ENCODE measurements at places on chromosomes 5 and 9.

GRCh38 chr9:132888151-132888550 is 9.5 kb downstream of the SPACA9 start:
- DNase-seq: no peak

DNA sequence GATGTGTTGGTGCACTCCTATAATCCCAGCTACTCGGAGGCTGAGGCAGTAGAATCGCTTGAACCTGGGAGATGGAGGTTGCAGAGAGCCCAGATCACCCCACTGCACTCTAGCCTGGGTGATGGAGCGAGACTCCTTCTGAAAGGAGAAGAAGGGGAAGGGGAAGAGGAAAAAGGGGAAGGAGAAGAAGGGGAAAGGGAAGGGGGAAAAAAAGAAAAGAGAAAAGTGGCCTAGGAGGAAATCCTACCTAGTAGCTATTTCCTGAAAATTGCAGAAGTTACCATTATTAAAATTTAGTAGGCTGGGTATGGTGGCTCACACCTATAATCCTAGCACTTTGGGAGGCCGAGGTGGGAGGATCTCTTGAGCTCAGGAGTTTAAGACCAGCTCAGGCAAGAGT is 67.4 kb downstream of the ARRDC3 start:
- DNase-seq: no peak

- peak; percentile 89 for DNase-seq
Observed at GRCh38 chr5:133423618-133424282, 188.6 kb downstream of the FSTL4 start.

DNA sequence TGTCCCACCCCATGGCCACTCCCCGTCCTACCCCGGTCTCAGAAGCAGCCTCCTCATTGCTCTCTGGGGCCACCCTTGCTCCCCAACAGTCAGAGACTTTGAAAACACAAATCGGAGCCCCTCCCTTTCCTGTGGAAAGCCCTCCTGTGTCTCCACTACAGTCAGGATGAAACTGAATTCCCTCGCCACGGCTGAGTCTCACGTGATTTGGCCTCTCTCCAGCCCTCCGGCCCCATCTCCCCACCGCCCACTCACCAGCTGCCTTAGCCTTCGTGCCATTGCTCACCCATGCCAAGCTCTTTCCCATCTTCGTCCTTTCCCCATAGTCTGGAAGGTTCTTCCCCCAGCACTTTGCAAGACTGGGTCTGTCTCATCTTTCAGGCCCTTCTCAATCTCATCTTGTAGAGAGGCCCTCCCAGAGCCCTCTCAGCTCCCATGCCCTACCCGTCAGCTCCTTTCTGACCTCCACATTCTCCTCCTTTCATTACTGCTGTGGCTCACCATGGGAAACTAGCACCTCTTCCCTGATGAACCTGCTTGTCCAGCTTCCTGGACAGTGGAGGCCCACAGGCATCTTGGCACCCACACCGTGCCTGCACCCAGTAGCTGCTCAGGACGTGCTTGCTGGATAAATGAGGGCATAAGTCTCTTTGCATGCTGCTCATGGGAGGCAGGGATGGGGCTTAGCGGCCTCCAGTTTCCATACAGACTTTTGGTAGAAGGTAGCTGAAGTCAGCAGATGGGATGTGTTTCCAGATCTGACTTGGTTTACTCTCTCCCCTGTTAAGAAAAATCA is 126.4 kb upstream of the COL5A1 start:
- no peak for DNase-seq

- DNase-seq: no peak
Observed at GRCh38 chr5:171207256-171207847, 101.7 kb upstream of the TLX3 start.

- no peak for DNase-seq
Observed at GRCh38 chr5:172733974-172734346, 37.0 kb downstream of the DUSP1 start.
